ENCODE measurements at places on chromosomes 3 and 15.
A peak's percentile ranks its signal among the peaks of the same experiment; 100 is the strongest.

DNA sequence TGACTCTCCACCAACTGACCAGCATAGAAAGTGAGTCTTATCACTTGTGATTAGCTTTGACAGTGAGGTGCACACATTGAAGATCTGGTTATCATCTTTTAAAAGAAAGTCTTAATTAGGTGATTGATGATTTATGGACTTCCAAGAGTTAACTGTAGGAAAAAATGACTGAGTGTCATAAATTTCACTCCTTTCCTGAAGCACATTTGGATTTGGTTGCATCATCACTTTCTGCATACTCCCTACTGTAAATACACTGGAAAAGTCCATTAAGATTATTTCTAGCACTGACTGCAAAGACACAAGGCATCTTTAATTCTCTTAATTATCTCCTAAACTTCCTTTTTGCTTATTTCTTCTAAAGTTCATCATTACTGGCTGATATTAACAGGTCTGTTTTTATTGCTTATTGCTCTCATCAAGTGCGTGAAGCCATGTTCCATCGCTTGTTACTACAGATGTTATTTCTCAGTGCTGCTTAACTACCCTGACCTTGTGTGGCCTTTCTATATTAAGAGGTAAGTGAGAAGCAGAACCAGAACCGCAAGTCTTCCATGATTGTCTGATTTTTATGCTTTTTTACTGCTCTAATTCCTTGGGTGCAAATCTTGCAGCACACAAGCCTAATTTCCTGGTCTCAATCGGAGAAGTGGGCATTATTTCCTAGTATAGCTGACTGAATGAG, 153.2 kb downstream of the MEIS2 start:
- DNase-seq: no peak

DNA sequence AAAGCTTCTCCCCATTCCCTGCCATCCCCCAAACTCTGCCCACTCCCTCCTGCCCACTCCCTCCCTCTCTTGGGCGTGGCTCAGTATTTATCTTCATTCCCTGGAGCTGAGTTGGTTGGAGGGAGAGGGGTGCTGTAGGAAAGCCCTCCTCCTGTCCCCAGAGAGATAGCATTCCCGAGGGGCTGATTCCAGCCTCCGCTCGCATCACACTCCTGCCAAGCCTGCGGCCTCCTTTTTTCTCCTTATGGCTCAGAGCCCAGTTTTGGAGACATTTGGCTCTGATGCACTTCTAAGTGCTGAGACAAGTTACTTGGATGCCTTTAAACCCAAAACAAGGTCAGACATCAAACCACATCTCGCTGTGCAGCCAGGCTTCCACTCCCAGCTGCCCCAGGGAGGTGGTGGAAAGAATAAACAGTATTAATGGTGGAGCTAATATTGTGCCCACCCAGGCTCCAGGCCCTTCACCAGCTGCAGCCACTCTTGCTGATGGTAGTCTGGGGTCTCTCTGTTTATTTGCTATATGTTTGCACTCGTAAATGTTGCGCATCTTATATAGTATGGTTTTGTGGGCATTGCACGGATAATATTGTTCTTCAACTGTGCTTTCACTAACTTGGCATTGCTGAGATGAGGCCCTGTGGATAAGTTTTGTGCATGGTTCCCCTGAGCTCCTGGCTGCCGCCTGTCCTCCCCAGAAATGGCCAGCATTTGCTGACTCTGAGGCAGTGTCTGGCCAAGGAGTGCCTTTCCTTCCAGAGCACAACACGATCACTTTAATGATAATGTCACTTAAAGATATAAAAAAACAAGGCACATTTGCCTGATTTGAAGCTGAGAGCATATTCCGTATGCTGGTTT, 157.2 kb downstream of the LRRC28 start:
- no peak for DNase-seq

DNA sequence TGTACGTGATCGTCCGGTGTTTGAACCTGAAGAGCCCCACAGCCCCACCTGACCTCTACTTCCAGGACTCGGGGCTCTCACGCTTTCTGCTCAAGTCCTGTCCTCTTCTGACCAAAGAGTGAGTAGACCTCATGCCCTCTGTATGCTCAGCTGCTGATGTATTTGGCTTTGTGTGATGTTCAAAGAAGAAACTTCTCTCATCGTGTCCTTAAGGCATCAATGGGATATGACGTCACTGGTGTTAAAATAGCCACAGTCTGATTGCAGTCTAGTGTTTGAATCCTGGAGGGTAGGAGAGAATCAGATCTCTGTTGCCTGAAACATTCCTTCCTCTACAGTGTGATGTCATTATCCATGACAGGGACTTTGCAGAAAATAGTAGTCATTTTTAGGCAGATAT, 28.1 kb downstream of the ABHD2 start:
- no peak for DNase-seq

- peak; percentile 34 for DNase-seq
Observed at GRCh38 chr3:120022729-120023128, 71.5 kb downstream of the GSK3B start.

DNA sequence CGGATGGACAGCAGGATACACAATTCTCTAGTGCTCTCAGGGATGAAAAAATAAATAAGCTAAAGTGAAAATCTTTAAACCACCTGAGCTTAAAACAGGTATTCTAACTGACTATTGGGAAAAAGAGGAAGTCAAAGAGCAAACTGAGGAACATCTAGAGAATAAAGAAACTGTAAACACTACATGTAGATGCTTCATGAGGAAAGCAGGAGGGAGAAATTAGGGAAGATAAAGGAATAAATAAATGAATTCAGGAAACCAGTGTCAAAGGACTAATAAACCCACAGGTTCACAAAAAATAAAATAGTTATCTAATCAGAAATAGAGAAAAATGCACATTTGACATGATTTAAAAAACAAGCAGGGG, 525 bp upstream of the MCCC1 start:
- DNase-seq: no peak

- no peak for DNase-seq
Observed at GRCh38 chr3:160831401-160831800, 75.4 kb downstream of the PPM1L start.

DNA sequence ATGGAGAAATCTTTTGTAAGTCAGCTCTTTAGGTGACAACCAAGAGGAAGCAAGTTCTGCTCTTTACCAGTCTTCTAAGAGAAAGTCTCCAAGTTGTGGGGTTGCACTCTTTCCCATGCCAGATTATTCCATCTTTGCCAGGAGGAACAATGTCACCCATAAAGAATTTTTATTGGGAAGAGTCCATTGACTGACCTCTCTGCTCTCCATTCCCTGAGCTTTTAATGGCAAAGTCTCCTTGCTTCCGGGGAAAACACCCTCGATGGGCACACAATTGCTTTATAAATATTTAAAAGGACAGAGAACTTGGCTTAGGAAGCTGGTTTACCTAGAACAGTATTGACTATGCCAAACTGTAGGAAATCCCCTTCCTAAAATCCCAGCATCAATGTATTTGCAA, 19.9 kb upstream of the UBE2E1 start:
- DNase-seq: no peak

GRCh38 chr15:73802431-73803041, 49.4 kb upstream of the INSYN1 start:
- no peak for DNase-seq

DNA sequence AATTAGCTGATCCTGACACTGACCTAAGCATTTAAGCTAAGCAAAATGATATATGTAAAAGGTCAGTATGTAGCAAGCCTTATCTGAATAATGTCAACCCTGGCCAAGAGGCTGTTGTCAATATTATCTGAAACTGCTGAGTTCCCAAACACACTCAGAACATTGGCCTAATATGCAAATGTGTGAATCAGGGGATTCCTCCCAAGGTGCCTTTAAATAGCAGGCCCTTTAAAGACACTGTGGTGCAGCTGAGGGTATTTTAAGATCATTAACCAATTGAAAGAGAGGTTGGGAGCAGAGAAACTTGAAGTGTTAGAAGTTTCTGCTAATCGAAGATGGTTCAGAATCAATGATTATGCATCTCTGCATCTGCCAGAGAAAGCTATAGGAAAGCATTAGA, 207.0 kb downstream of the NTRK3 start:
- no peak for DNase-seq

DNA sequence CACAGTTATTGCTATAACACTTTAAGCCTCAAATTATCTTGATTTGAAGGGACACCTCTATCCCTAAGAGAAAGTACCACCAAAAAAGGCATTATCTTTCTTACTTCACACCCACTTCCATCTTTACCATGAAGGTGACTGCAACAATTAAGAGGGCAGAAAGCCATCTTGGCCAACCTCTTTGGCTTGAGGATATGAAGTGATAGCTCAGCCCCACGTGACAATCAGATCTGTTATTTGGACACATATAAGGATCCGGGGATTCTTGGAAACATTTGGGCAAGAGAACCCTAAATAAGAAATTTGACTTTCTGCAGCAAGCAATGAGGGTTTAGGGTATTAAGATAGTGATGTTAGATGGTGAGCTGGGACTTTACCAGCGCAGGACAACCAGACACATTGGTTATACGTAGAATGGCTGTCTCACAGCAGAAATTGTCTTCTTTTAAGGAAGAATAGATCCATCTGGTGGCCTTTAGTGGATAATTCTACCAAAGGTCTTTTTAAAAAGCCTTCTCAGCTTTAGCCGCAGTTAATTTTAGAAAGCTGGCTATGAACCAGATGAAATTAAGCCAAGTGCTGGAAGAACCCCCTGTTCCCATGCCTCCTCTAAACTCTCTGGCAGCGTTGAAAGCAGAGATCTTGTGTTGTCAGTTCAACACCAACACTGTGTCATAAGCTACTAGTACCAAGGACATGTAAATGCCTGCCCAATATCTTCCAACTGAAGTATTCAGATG, 12.3 kb downstream of the HCLS1 start:
- no peak for DNase-seq

GRCh38 chr3:171396048-171396447, 64.2 kb downstream of the TNIK start:
- no peak for DNase-seq

DNA sequence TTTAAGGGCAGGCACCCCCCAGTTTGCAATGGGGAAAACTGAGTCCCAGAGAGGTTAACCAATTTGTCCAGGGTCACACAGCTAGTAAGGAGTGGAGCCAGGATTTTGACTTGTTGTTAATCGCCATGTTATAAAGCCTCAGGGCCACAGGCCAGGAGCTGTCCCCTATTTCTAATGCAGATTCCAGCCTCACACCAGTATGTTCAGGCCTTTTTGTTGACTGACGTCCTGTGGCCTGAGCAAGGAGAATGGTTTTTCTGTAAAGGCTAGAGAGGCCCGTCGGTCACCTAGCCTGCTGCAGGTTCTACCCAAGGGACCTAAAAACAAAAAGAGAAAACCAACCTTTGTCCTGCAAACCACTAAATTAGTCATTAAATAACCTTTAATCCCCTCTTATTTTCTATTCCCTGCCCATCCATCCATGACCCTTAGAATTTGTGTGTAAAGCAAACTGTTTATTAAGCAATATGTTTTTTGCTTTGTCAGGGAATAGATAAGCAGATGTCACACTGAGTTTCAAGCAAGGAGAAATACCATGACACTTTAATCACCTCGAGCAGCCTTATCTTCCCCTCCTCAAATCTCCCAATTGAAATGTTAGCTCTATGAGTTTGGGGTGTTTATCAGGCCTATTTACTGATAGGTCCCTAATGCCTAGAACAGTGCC, 14.1 kb downstream of the ACOX2 start:
- no peak for DNase-seq

- DNase-seq: no peak
Observed at GRCh38 chr3:88775026-88775690, 332.3 kb upstream of the EPHA3 start.

DNA sequence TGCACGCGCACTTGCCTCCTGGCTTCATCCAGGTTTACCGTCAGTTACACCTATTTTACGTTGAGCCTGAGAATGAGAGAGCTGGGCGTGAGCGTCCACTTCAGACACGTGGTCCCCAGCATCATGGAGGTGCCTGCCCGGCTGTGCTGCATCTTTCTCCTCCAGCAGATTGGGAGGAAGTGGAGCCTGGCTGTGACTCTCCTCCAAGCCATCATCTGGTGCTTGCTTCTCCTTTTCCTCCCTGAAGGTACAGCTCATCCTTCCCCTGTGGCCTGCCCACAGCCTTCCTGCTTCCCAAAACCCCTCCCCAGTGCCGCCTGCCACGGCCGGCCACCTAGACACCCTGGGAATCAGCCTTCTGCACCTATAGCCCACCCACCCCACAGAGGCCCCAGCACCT, 31.6 kb downstream of the SLC22A14 start:
- no peak for DNase-seq

Measured in K562 (cell line).